Kidney glomerular epithelial cell (primary cell): ENCODE measurements at places on chromosomes 2 and 18.

- DNase-seq = peak; percentile 26
Measured at GRCh38 chr2:64770781-64771334, 117.1 kb upstream of the SERTAD2 start.

- DNase-seq = no peak
Measured at GRCh38 chr2:110852051-110852450, 119.7 kb downstream of the ACOXL start.

DNA sequence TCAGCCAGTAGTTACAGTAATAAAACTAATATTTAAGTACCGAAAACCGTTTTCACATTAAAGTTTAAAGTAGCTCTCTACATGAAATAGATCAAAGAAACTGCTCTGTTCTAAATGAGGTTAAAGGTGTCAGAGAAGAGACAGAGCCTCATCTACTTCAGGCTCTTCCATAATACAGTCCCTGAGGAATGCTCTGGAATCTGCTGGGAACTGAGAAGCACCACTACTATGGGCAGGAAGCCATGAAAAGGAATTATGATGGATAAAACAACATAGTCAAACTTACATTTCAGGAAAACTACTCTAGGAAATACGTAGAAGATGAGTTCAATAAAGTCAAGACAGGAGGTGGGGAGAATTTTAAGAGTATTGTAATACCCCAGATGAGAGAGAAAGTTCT is 60.0 kb downstream of the ROCK1 start:
- no peak for DNase-seq

DNA sequence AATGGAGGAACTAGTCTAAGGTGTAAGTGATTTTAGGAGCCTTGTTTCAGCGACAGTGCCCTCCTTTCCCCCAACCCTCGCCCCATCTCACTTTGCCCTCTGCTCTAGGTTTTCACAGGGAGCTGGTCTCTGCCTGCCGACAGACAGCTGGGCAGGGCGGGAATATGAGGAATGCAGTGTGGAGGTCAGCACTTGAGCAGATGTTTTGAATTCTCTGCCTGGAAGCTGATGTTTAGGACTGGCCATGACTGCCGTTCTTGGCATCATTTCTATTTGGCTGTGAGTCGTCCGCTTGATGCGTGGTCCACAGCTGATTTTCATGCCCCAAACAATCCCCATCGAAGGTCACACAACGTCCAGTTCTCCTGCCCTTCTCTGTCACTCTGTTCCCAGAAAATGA is 55.1 kb upstream of the SIX3 start:
- no peak for DNase-seq

GRCh38 chr18:77201506-77201905 is 48.1 kb upstream of the GALR1 start:
- no peak for DNase-seq

GRCh38 chr2:127421116-127421800 is 3.0 kb downstream of the PROC start:
- DNase-seq = no peak

- DNase-seq = peak; percentile 83
Measured at GRCh38 chr2:240320204-240320993, 115.1 kb upstream of the GPC1 start.

GRCh38 chr18:42475157-42475556 is 520.1 kb downstream of the PIK3C3 start:
- DNase-seq = no peak

- DNase-seq = no peak
Measured at GRCh38 chr2:170258382-170258781, 80.4 kb downstream of the MYO3B start.

DNA sequence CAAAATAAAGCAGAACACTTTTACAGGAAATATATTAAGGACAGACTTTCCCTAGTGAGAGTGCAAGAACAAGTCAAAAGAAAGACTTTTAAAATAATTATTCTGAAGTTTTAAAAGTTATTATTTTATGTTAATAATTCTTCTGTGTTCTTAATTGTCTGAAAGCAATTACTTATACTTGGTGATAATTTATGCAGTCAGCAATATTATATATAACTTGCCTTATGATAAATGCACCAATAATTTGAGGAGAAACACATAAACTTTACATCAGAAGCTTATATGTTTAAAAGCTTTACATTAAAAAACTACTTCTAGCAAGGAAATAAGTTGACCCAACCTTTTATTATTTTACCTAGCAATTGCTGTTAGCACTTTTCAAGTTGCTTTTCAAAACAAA is 3.5 kb upstream of the CALCRL start:
- DNase-seq = no peak

DNA sequence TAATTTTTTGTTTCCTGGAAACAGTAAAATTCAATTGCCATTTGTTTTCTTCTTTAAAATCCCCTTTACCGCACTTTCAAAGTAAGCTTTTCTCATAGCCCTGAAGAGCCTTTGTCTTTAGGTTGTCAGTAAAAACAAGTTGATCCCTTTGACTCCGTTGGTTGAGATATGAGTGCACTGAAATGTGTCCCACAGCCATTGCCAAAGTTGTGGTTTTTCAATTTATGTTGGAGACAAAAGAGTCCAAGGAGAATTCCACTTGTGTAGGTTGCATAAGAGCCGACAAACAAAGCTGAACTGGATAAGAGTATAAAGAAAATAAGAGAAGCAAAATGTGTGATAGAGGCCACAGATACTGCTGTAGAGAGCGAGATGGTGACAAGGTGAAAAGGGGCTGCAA is 26.1 kb upstream of the HNMT start:
- no peak for DNase-seq

- DNase-seq = no peak
Measured at GRCh38 chr2:106531676-106532214, 44.6 kb downstream of the CD8B2 start.

- DNase-seq = peak; percentile 26
Measured at GRCh38 chr2:175233135-175233719, 51.7 kb upstream of the ATP5MC3 start.

DNA sequence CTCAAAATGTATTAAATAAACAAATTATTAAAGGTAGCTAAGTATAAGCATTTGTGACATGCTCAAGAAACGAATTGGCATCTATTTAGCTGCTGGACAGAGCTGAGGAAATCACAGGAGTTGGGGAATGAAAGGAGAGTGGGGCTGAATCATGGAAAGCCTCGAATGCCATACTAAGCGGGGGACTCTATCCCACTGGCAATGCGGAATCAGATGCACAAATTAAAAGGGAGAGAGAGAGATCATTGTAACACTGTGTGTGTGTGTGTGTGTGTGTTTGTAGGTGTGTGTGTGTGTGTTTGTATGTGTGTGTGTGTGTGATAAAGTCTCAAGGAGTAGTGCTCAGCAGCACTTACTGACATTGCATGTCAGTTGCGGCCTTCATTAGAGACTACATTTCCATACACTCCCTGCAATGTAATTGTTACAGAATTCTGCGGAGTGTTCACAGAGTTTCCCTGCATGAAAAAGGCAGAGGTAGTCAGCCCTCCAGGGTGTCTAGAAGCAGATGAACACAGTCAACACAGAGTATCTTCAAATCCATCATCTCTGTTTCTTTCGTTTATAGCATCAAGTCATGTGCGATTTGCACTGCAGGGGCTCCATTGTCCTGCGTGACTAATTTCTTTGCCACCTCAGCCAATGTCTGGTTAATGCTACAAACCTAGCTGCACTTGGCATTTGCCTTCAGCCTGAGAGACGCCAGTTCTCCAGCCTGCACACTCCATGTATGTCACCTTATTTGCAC is 111.7 kb upstream of the CYRIA start:
- DNase-seq = no peak

- no peak for DNase-seq
Measured at GRCh38 chr2:64538764-64539433, 14.8 kb downstream of the AFTPH start.

DNA sequence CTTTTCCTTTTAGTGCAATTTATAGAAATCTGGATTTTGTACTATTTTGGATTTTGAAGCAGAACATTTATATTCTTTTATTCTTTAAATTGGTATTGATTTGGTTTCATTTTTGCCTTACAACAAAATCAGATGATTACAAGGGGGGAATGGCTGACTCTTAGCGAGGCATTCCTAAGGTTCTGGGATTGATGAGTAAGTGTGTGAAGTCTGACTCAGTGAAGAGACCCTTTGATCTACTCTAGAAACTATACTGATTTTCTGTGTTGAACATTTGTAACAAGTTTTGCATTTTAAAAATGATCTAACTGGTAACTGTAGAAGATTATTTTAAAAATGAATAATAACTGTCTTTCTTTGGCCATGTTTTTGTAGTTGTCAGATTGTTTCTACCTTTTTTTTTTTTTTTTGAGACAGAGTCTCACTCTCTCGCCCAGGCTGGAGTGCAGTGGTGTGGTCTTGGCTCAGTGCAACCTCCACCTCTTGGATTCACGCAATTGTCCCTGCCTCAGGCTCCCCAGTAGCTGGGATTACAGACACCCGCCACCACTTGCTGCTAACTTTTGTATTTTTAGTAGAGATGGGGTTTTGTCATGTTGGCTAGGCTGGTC is 48.7 kb downstream of the TTC39C start:
- peak; percentile 5 for DNase-seq

DNA sequence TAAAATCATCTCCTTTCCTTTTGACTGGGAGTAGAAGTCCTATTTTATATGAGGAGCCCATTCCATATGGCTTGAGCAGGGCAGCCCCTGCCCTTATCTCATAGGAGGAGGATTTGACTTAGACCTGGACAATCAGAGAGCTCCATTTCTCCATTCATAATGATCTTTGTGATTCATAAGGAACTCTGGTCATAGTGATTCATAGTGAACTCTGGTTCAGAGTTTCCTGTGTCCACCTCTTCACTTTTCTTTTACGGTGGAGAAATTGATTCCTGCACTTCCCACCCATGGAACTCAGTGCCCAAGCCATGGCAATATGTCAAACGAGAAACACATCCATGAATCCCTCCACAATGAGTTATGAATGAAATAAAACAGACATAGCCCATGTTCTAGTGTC is 12.8 kb upstream of the MYO3B start:
- peak; percentile 12 for DNase-seq

DNA sequence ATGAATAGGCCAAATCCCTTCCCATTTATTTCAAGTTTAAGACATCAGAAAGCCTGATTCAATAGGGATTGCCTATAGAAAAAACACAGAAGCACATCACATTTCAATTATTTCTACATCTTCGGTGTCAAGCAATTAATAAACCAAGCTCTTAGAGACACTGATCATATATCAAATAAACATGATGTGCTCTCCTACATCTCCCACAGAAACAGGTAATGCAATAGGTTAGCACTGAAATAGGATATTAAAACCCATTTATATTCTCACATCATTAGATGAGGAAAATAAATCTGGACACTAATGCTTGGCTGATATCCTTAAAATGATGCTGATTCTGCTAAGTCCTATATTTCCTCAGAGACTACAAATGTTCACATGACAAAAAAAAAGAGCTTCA is 364.7 kb downstream of the MBD2 start:
- DNase-seq = no peak

DNA sequence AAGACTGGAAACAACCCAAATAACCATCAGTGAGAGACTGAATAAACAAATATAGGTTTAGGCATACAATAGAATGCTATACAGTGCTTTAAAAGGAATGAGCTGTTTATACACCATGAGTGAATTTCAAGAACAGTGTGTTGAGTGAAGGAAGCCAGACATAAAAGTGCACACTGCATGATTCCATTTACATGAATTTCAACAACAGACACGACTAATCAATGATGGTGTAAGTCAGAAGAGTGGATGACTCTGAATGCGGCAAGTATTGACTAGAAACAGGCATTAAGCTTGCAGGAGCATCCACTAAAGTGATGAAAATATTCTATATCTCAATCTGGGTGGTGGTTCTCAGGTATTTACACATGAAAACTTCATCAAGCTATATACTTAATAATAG is 142.7 kb upstream of the SLC39A10 start:
- DNase-seq = no peak

DNA sequence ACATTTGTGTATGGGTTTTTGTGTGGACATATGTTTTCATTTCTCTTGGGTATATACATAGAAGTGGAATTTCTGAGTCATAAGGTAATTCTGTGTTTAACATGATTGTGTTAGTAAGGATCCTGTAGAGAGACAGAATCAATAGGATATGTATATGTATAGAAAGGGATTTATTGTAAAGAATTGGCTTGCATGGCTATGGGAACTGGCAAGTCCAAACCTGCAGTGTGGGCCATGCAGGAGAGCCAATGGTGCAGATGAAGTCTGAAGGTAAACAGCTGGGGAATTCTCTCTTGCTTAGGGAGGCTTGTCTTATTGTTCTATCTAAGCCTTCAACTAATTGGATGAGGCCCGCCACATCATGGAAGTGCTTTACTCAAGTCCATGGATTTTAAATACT is 39.2 kb upstream of the IL1R2 start:
- DNase-seq = no peak

- no peak for DNase-seq
Measured at GRCh38 chr2:238107525-238108422, 7.6 kb downstream of the ESPNL start.

DNA sequence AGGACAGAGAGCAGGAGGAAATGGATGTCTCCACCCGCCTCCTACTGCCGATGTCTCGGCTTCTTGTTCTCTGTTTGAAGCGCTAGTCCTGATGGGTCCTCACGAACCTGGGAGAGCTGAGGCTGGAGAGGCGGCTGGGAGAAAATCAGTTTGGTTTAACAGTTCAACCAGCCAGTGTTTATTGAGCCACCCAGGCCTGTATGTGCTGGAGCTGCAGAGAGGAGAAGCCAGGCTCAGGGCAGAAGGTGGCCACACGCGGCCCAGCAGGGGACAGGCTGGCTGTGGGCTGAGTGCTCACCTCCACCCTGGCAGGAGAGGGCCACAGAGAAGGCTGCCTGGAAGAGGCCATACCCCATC is 202.1 kb downstream of the CYP26B1 start:
- DNase-seq = no peak

DNA sequence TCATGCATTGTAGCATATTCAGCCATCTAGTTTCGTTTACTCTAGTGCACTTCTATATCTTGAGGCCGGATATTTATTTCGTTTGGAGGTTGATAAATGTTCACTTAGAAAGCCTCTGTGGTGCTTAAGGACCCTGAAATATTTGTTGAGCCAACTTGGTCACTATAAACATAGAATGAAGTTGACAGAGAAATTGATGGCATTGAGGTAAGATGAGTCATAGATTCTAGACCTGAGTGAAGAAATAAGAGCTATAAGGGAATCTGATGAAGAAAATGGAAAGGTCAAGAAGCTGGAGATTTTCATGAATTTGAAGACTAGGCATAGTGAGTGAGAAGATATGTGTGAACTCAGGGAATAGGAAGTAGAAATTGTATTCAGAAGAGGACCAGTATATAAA is 35.9 kb downstream of the EPC2 start:
- DNase-seq = no peak

GRCh38 chr18:22609642-22610041 is 191.9 kb upstream of the CTAGE1 start:
- DNase-seq = no peak

- DNase-seq = no peak
Measured at GRCh38 chr2:119227346-119227745, 3.7 kb downstream of the STEAP3 start.

DNA sequence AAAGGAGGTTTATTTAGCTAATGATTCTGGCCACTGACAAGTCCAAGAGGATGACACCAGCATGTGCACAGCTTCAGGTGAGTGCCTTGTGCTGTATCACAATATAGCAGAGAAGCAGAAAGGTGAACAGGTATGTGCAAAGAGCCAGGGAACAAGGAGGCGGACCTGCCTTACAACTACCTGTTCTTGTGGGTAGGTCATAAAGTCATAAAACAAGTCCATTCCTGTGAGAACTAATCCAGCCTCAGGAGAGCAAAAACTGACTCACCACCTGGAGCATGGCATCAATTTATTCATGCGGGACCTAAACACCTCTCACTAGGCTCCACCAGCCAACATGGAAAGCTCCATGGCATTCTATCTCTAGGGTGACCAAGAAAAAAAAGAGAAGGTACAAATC is 234.2 kb downstream of the ASXL3 start:
- DNase-seq = no peak
